Breast epithelium (tissue), 4 donors: ENCODE measurements at places on chromosomes 7 and 10.

DNA sequence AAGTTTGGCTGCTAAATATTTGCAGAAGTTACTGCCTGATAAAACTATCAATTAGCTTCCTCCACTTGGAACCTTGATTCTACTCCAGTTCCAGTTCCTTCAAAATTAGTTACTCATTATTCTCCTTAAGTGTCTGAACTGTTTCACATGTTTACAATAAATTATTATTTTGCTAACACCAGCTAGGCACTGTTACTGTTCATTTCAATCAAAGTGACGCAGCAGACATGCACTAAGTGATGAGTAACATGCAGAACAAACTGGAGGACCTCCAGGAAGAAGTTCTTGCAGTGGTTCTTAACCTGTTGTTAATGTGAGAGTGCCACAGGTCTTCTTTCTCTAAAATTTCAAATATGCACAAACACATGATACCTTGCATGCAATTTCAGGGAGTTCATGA lies 491.8 kb upstream of the SEMA3A start:
- DNase-seq, result no peak
- H3K27me3 ChIP-seq, result no peaks in the 10 kb centered on the region
- no peaks in the 10 kb centered on the region for H3K4me1 ChIP-seq
- no peak overlapping the region for H3K4me3 ChIP-seq

DNA sequence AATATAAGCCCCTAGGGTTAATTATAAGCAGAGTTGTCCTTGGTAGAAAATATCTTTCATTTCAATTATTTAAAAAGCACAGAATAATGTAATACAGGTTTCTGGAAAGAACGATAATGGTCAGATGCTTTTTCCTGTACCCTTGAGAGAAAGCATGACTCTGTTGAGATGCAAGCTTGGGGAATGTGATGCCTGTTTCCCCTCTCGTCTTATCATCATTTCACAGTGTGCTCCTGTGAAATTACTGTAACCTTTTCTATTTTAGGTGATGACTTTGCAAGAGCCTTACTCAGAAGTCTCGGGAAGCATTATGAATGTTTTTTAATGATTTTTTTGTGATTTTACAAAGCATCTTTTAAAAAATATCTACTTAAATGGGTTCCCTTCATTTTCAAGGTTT lies 243.0 kb downstream of the POLR1F start:
- DNase-seq, result no peak
- no peaks in the 10 kb centered on the region for H3K36me3 ChIP-seq
- no peak overlapping the region for H3K4me3 ChIP-seq
- no peak overlapping the region for H3K27ac ChIP-seq
- H3K27me3 ChIP-seq, result no peaks in the 10 kb centered on the region

- no peaks in the 10 kb centered on the region for H3K4me1 ChIP-seq
- DNase-seq, result no peak
- H3K27ac ChIP-seq, result no peak overlapping the region
- H3K4me3 ChIP-seq, result no peak overlapping the region
- H3K27me3 ChIP-seq, result no peaks in the 10 kb centered on the region
These were observed 10.0 kb downstream of the SFTPD start for GRCh38 chr10:79938728-79939406.

DNA sequence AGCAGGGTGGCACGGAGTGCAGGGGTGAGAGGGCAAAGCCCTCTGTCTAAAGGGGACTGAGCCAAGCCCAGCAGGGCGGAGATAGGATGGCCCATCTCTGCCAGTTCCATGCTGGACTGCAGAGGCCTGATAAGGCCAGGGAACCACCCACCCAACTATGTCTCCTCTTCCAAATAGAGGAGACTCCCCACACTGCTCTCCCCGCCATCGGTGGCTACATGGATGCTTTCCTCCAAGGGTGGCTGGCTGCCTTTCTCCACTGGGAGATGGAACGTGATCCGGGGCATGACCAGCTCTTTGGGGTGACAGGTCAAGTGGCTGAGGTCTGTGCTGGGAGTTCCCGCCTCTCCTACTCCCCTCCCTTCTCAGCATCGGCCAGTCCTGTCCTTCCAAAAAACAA lies 58.1 kb upstream of the MXI1 start:
- no peak overlapping the region for H3K27ac ChIP-seq
- H3K4me3 ChIP-seq, result no peak overlapping the region
- no peaks in the 10 kb centered on the region for H3K4me1 ChIP-seq
- no peak for DNase-seq
- no peaks in the 10 kb centered on the region for H3K36me3 ChIP-seq
